ENCODE measurements at places on chromosomes 1 and 21.

GRCh38 chr1:5514527-5515183 lies 477.6 kb downstream of the NPHP4 start:
- peak; percentile 48 for DNase-seq

DNA sequence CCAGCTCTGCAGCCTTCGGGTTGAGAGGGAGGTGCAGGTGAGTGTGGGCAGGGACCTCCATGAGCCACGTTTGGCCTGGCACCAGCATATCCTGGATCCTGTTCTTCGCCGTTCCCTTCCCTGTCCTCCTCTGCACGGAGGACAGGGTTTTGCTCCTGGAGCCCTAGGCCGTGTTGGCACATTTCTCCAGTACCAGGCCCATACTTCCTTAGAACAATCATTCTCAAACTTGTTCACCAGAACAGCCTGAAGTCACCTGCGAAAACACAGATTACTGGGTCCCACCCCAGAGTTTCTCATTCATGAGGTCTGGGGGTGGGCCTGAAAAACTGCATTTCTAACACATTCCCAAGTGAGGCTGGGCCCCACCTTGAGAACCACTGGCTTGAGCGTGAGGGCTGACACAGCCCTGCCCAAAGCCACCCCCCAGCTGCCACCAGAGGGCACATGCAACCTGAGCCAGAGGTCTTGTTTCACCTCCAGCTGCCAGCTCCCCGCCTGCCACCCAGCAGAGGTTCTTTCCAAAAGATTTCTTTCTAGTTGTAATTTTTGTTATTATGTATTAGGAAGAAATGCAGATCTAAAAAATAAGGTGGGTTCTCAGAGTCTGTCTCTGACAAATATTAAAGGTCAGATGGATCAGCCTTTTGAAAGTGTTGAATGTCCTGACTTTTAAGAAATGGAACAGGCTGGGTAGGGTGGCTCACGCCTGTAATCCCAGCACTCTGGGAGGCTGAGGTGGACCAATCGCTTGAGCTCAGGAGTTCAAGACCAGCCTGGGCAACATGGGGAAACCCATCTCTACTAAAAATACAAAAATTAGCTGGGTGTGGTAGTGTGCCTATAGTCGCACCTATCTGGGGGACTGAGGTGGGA lies 39.6 kb upstream of the LDLRAP1 start:
- peak; percentile 27 for DNase-seq

DNA sequence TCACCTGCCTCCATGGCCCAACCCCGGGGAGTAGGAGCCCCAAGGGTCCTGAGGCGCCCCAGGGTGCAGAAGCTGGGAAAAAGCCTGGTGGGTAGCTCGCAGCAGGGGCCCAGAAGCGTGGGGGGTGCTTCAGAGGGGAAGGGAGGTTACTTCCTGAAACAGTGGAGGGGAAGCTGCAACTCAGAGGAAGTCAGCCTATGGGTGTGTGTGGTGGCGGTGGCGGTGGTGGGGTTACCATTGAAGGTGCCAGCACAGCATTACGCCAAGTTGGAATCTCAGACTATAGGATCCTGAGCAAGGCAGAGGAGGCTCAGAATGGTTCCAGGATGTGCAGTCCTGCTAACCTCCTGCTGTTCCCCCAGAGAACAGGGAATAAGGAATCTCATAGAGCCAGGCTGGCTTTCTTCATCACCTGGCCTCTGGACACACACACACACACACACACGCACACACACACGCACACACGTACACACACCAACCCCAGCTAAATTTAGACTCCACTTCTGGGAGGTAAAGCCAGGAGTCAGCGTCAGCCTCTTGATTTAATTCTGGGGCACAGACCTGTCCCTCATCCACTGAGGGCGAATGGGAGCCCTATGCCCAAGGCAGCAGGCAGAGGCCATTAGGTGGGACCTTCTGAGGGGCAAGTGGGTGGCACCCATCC lies 1.3 kb downstream of the DENND4B start:
- peak; percentile 59 for DNase-seq

- DNase-seq = no peak
These were observed 10.8 kb upstream of the COG2 start for GRCh38 chr1:230631477-230631876.

GRCh38 chr1:234553240-234554188 lies 56.5 kb downstream of the IRF2BP2 start:
- DNase-seq = no peak

DNA sequence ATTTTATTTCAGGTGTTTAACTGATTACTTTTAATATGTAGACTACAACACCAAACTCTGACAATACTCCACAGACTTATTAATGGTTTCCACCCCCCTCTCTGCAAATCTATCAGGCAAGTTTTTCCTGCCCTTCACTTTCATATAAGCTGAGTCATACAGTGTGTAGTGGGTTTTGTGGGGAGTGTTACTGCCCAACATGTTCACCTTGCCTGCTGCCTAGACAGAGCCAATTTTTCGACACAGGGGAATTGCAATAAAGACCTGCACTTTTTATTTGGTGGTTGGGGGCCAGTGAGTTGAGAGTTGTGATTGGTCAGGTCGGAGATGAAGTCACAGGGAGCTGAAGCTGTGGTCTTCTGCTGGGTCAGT lies 119.7 kb downstream of the PPIAL4G start:
- DNase-seq = no peak

DNA sequence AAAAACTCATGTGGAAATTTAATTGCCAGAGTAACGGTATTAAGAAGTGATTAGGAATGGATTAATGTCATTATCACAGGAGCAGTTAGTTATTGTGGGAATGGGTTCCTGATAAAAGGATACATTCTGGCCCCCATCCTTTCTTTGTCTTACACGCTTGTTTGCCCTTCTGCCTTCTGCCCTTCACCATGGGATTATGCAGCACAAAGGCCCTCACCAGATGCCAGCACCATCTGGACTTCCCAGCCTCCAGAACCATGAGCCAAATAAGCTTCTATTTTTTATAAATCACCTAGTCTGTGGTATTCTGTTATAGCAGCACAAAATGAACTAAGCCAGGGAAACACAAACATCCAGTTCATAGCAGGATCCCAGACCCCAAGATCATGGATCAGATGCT lies 33.9 kb upstream of the POU2F1 start:
- no peak for DNase-seq

DNA sequence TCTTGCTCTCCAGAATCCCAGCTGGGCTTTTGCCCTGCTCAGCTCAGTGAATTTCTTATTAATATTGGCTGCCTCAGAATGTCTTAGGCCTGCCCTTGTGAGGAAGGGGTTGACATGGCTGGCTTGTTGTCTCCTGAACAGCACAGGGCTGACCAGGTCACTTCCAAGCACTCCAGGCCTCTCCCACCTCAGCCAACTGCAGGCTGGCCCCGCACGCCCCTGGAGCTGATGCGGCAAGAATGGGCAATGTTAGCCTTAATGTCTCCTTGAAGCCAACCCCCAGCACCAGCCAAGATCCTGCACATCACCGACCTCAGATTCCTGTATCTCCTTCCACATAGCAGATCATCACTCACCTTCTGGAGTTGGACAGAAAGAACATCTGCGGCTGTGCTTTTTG lies 598.6 kb downstream of the AJAP1 start:
- no peak for DNase-seq

DNA sequence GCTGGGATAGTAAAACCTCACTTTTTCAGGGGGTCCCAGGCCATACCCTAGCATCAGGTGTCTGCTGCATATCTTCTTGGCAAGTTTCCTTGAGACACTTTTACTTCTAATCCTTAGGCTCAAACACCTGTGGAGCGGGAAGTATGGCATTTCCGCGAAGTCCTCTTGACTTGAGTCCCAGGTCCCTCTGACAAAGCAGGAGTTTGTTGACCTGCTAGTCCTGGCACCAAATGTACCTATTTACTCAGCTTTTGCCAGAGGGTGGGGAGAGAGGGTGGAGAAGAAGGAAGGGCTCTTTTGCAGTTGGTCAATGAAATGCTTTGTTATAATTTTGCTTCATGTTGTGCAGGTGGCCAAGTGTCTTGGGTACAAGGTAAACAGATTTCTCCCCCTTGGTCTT lies 59.7 kb downstream of the CLIC6 start:
- DNase-seq = no peak

GRCh38 chr1:31488528-31488927 lies 75.5 kb downstream of the SERINC2 start:
- no peak for DNase-seq

- DNase-seq = no peak
These were observed 16.1 kb upstream of the CD34 start for GRCh38 chr1:207926984-207927383.

GRCh38 chr1:110916669-110917306 lies 43.8 kb downstream of the CD53 start:
- no peak for DNase-seq

GRCh38 chr21:33027401-33028286 lies 1.9 kb downstream of the OLIG2 start:
- no peak for DNase-seq

- no peak for DNase-seq
These were observed 212.3 kb downstream of the NCAM2 start for GRCh38 chr21:21210552-21210951.

GRCh38 chr1:4010284-4010683 lies 110.2 kb upstream of the C1orf174 start:
- no peak for DNase-seq

DNA sequence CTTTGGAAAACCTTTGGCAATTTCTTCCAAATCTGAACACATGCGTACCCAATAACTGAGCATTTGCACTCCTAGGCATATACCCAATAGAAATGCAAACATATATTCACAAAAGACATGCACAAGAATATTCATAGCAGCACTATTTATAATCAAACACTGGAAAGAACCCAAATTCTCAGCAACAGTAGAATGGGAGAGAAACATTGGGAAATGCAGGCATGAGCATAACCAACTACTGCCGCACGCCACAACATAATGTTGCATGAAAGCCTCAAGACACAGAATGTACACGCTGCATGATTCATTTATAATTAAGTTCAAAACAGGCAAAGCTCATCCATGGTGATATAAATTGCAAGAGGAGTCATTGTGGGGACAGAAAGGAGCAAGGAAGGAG lies 69.5 kb upstream of the FBXO28 start:
- DNase-seq = no peak

GRCh38 chr1:109717729-109718128 lies 5.7 kb downstream of the GSTM5 start:
- no peak for DNase-seq

GRCh38 chr1:227521782-227522181 lies 41.6 kb upstream of the ZNF678 start:
- no peak for DNase-seq

DNA sequence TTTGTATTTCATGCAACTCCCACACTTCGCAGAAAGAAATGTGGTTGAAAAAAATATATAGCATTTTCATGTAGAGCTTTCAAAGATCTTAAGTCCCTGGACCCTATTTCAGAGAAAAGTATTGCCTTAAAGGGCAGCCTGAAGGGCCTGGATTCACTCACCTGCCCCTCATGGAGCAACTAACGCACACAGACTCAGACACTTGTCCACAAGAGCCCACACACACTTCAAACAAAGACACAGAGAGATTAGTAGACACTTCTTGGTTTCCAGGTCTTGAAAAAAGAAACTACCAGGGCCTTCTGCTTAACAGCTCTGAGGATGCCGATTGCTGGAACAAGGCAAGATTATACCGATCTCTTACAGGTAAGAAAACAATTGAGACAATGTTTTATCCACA lies 122.2 kb downstream of the ZBTB18 start:
- DNase-seq = no peak

GRCh38 chr21:27803571-27803970 lies 836.7 kb upstream of the ADAMTS5 start:
- DNase-seq = no peak

DNA sequence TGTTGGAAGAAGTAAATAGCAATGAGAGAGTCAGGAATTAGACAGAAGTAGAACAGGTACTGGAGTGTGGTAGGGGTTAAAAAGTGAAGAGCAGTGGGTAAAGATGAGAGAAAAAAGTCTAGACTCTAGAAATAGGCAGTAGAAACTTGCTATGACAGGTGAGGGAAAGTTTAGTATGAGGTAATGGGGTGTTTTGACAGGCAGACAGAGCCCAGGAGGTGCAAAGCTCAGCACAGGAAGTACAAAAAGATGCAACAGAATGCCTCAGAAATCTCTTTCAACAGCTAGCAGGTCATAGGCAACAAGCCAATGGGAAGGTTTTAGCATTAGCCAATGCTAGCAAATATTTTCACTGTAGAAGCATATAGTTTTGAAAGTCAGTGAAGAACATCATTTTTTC lies 319.1 kb upstream of the SGIP1 start:
- no peak for DNase-seq

GRCh38 chr1:168301664-168302320 lies 21.1 kb downstream of the TBX19 start:
- no peak for DNase-seq
